Activated CD4-positive, alpha-beta T cell treated with anti-CD3 and anti-CD28 coated beads, Interleukin-2, amount 50 U/mL, for 4 hours (primary cell): ENCODE measurements at places on chromosomes 2 and 18.
A peak's percentile ranks its signal among the peaks of the same experiment; 100 is the strongest.

DNA sequence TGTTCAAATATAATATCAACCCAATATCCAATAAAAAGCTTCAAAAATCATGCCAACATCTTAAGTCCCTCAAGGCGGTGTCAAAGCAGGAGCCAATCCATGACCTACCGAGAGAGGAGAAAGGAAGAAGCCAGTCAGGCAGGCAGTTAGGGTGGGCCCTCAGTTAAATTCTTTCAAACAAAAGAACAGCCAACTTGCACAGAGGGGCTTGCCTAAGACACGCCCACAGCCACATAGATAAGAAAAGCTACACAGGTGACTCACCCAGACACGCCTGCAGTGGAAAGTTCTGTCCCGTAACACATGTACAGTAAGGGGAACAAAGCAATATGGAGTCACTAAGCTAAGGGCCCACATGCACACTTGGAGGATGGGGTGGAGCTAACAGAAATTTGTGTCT lies 61.3 kb downstream of the SP110 start:
- no peak for DNase-seq

- DNase-seq: no peak
Measured at GRCh38 chr2:159160412-159160811, 126.1 kb downstream of the WDSUB1 start.

DNA sequence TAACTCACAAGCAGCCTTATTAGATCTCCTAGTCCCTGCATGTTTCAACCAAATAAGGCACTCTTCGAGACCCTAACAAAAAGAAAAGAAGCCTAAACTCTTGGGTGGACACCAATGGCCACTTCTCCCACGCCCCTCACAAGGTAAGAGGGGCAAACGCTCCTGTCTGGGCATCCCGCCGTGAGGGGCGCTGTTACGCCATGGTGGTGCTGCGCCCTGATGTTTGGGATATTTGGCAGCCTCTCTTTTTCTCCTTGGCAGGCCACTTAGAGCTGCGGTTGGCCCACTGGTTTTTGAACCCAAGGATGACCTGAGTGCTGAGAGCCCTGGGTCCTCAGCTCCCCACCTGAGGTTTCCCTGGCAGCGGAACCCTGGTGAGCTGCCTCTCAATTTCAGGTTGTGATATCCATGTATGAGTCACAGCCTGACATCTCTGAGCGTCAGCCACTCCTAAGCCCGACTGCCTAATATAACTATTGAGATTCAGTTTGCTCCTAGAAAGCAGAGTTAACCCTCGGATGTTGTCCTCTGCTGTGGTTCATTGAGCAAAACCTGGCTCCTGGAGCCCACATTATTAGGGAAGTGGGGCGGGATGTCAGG lies 103.3 kb downstream of the COL6A3 start:
- DNase-seq: no peak

GRCh38 chr2:230968921-230969658 lies 26.8 kb upstream of the SPATA3 start:
- DNase-seq: no peak

DNA sequence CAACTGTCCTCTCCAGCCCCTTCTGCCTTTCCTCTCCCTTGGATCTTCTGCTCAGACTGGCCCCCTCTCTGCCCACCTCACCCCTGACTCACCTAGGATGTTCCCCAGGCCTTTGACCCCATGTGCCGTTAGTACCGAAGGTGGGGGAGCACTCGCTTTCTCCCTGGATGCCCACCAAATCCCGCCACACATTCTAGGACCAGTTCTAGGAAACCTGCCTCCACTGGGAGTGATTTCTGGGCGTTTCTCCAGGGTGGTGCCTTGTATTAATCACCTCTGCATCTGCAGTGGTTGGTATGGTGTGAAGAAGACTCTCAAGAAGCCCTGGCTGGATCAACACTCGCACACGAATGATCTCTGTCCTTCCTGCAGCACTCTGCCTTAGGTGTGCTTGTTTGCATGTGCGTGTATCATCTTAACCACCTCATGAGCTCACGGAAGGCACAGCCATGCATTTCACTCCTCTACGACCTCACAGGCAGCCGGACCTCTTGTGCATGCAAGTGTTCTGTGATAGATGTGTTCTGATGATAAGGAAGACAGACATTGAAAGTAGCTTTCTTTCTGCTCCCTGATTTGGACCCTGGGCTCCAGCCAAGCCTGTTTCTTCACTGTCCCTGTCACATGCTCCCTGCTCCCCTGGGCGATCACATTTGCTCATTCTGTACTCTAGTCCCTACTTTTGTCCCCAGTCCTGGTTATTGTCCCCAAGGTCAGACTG lies 69.4 kb downstream of the LIPG start:
- no peak for DNase-seq

GRCh38 chr2:85718009-85718391 lies 23.8 kb downstream of the GNLY start:
- DNase-seq: no peak

- DNase-seq: no peak
Measured at GRCh38 chr18:53689886-53690285, 534.6 kb downstream of the MBD2 start.

- no peak for DNase-seq
Measured at GRCh38 chr2:150379166-150379565, 108.3 kb downstream of the RND3 start.

DNA sequence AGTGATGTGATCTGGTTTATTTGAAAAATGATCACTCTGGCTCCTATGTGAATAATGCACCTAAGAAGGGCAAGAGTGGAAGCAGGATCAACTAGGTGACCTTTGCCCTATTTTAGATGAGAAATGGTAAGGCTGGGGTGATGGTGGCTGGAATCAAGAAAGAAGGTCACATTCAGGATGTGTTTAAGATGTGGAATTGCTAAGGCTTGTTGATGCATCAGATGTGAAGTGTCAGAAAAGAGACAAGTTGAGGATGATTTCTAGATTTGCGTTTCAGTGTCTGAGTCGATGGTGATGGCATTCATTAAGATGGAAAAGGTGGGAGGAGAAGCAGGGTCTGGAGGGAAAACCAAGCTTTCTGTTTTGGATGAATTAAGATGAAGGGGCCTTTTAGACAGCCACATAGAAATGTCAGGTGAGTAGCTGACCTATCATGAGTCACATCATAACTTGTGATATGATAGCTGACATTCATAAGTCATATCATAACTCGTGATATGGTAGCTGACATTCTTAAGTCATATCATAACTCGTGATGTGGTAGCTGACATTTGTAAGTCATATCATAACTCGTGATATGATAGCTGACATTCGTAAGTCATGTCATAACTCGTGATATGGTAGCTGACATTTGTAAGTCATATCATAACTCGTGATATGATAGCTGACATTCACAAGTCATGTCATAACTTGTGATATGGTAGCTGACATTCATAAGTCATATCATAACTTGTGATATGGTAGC lies 101.2 kb upstream of the SEC11C start:
- no peak for DNase-seq

DNA sequence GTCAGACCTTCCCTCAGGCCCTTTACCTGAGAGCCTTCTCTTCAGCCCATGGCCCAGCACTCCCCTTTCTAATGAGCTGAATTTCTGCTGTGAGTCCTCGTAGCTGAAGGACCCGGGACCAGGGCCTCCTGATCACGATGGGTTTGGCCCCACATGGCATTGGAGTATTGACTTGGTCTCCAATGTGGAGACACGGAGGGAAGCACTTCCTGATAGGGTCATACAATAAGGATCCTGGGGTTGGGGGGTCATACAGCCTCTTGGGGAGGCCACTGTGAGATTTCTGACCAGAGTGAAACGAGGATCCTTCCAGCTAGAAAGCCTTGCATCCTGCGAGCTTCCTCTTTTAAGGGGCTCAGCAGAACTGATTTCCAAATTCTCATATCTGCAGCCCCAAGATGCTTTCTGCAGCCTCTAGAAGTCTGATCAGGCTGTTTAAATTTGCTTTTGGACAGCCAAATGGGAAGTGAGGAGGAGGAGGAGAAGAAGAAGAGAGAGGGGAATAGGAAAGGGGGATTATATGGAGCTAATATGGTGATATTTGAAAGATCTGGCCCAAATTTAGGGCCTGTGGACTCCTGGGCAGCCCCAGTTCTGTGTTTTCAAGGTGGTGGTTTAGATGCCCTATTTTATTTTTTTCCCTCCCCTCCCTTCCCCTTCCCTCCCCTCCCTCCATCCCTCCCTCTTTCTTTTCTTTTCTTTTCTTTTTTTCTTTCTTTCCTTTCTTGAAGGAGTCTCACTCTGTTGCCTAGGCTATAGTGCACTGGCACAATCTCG lies 38.9 kb downstream of the RHOB start:
- DNase-seq: no peak

GRCh38 chr2:68853915-68854314 lies 17.3 kb downstream of the BMP10 start:
- DNase-seq: no peak

GRCh38 chr2:227106845-227107759 lies 56.9 kb downstream of the COL4A4 start:
- DNase-seq: peak; percentile 15

DNA sequence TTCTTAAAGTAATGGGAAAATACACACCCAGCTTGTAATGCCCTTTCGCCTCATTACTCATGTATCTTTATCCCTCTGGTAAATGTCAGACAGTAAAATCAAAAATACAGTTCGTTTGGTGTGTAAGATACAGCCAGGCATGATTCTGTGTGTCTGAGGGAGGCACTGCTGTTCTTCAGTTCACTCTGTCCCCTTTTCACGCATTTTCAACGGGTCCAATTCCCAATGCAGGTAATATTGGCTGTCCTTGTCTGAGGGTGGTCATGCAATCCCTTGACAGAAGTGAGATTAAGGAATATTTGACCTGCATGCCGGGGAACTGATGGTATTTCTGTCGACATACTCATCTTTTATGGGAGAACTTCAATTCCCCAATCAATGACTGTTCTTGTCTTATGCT lies 587.2 kb upstream of the NXPH2 start:
- DNase-seq: no peak

DNA sequence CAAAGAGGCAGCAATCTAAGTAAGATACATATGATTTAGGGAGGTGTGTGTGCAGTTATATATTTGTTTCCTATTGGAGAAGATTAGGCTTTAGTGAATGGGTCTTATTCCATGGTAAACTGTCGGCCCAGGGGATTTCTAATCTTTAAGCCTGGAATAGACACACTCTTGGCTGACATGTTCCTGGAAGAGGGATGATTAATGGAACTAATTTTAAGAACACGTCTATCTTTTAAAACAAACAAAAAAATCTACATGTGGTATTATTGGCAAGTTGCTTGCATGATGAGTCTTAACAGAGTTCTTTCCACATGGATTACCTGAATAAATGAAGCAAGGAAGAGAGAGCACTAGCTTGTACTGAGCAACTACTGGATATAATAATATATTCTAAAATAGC lies 114.2 kb upstream of the NT5C1B start:
- no peak for DNase-seq

- no peak for DNase-seq
Measured at GRCh38 chr18:13500869-13501542, 225.4 kb downstream of the FAM210A start.

DNA sequence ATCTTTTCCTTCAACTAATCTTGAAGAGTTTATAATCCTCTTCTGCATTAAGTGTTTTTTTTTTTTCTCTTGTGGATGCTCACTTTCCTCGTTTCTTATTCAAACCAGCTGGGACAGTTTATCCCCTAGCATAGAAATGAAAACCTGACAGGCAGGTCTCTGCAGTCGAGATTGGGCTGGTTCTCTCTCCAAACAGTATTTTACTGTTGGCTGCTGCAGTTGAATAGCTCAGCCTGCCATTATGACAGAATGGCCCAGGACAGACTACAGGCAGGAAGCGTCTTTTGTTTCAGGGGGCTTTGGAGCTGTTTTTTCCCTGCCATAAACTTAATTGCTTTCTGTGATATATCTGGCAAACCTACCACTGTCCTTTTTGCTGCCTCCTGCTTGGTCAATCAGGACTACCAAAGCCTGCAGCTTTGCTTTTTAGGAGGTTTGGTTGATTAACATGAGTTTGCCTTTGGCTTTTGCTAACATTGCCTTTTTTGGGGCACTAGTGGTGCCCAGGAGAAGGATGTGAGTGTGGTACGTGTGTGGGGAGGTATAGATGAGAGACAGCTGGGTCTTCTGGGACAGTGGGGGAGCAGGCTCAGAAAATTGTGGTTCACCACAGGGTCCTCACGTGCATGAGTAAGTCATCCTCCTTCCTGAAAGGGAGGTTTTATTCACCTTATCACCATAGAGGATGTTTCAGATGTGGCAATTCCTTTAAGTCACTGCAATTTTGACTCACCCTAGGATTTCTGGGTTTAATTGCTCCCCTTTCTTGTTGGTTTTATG lies 128.7 kb downstream of the LYPD6B start:
- DNase-seq: no peak
